CD4-positive, alpha-beta T cell treated with Interleukin-21 for 1 hour (primary cell): ENCODE measurements at places on chromosomes 7 and 10.

DNA sequence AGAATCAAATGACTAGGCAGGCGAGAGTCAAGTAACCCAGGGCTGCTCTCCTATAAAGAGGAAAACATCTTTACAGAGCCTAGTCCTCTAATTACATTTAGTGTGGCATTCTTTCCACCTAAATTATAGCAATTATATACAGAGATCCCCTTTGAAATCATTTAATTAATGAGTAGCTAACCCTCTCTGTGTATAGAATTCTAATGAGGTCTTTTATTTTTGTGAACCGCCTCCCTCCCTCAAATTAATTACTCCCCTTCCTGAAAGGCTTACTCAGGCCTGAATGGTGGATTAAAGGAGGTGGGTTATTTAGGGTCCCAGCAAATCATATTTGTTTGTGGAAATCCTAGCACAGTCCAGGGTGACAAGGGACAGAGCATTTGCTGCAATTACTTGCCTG is 551.8 kb downstream of the SORCS3 start:
- no peak for DNase-seq

DNA sequence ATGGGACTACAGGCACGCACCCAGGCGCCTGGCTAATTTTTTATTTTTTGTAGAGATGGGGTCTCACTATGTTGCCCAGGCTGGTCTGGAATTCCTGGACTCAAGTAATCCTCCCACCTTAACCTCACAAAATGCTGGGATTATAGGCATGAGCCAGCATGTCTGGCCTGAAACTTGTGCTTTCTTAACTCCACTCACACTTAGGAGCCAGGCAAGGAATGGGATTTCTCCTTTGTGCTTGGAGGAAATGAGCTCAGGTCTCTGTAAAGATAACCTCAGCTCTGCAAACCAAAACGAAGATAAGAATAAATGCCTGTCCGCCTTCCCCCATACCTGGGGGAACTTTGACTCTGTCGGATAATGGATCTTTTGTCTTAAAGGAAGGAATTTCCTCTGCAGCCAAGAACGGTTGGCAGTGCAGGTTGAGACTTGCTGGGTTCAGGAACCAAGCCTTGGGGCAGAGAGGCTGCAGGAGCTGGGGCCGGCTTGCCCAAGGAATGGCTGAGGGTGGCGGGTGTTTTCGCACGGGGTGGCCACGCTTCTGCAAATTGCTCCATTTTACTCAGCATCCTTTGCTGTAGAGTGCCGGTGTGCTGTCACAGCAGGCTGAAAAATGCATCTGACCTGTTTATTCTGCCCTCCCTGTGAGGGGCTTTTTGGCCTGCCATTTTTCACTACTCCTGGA is 174.2 kb downstream of the KIAA1217 start:
- no peak for DNase-seq

- no peak for DNase-seq
Measured at GRCh38 chr10:124665558-124665957, 78.6 kb downstream of the FAM53B start.

GRCh38 chr10:125127986-125128385 is 32.4 kb downstream of the CTBP2 start:
- DNase-seq = no peak
